ENCODE measurements at places on chromosomes 2 and 18.
A peak's percentile ranks its signal among the peaks of the same experiment; 100 is the strongest.

GRCh38 chr2:149732001-149732685 lies 144.6 kb upstream of the MMADHC start:
- peaks cover 39% of the 10 kb centered on the region for H3K4me1 ChIP-seq
- H3K36me3 ChIP-seq: no peaks in the 10 kb centered on the region
- no peak for DNase-seq
- H3K27me3 ChIP-seq: no peaks in the 10 kb centered on the region

DNA sequence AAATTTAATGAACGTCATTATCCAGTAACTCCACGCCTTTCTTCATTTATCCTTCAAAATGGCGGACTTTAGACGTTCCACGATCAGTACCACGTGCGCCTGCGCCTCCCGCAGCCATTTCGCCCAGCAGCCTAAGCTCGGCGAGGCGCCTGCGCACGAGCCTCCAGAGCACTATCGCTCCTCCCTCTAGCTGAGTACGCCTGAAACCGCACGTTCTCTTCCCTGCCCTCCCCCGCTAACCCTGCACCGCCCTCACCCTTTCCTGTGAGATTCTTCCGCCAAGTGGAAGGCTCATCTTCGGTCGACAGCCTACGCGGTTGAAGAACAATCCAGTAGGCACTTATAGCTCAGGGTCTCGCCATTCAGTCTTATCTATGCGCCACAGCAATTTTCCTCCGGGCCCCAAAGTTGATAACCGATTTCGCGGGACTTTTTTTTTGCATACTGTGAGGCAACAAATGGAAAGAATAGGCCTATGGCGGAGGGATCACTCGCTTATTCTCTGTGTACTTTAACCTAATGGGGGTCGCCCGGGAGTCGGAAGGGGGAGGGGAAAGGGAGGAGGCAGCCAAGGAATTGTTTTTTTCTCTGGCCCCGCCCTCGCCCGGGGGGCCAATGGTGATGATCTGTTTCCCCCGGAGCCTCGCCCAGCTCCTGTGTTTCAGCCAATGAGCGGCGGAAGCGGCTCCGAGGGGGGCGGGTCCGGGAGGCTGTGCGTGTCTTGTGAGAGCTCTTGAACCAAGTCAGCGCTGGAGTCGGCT lies at the start of gene KDM3A:
KDM3A (plus strand) TSS at position 741 of the 761 bp plus-strand sequence. CDS start 677 bp downstream, outside the sequence.
- no peaks in the 10 kb centered on the region for H3K27me3 ChIP-seq
- H3K4me1 ChIP-seq: peaks cover 8% of the 10 kb centered on the region
- no peaks in the 10 kb centered on the region for H3K36me3 ChIP-seq

DNA sequence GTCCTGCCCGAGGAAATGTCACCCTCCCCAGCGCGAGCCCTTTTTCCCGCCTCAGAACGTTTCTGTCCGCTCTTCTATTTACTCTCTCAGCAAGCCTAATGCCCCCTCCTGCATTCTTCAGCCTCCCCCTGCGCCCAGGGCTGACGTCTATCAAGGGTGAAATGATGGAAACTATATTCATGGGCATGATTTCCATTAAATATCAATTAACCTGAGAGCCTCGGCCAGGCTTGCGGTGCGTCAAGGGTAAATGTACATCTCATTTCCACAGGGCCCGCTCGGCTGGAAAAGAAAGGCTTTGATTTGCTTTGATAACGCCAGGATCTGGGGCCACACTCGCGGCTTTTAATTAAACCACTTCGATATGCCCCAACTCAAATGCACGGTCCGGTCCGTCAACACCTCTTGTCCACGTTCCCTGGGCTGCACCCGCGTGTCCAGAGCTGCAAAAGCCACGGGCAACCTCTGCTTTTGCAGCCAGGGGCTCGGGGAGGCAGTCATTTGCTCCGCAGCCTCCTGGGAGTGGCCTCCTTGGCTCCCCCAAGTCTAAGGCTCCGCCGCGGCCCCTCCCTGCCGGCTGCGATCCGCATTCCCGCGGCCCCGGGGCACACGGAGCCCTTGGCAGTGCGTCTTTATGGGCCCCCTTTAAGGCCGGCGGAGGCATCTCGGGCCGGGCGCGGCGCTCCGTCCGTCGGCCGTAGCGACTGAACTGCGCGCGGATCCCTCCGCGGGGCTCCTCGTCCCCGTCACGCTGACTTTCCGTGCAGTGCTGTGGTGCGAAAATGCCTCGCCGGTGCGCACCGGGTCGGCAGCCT lies at the start of gene HOXD8:
HOXD8 (plus strand) TSS at position 724 of the 815 bp plus-strand sequence. CDS start 662 bp downstream, outside the sequence.
- H3K4me1 ChIP-seq: peaks cover 36% of the 10 kb centered on the region
- DNase-seq: peak; percentile 81
- peak within 1 kb of the TSS; percentile 88 for H3K4me3 ChIP-seq
- no peaks in the 10 kb centered on the region for H3K27me3 ChIP-seq

- peaks cover 30% of the 10 kb centered on the region for H3K36me3 ChIP-seq
- no peak for DNase-seq
- H3K27ac ChIP-seq: no peak overlapping the region
- no peak overlapping the region for H3K4me3 ChIP-seq
- H3K27me3 ChIP-seq: no peaks in the 10 kb centered on the region
Measured at GRCh38 chr2:101858910-101859309, 132.8 kb upstream of the IL1R2 start.

- no peak overlapping the region for H3K4me3 ChIP-seq
- H3K27ac ChIP-seq: peak overlapping the region; percentile 21
- H3K27me3 ChIP-seq: no peaks in the 10 kb centered on the region
Measured at GRCh38 chr2:237128026-237128703, 42.5 kb downstream of the COPS8 start.

DNA sequence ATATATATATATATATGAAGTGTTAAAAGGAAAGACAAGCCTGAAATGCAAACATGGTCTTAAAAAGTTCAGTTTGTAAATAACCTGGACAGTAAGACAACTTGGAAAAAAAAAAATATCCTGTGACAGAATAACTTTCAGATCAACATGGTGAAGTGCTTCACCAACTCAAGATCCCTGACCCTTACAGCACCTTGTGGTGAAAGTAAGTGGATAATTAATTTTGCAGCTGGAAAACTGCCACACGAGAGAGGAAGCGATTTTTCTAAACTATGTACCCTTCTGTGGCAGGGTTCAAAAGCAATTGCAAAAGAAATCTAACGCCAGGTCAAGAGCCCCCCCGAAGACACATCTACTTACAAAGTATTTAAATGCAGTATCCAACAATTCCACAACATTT lies 95.8 kb downstream of the PAX3 start:
- H3K4me3 ChIP-seq: no peak overlapping the region
- no peak for DNase-seq
- H3K27ac ChIP-seq: no peak overlapping the region

GRCh38 chr2:46334389-46335271 lies 37.4 kb downstream of the EPAS1 start:
- no peak overlapping the region for H3K4me3 ChIP-seq
- H3K27ac ChIP-seq: peak overlapping the region; percentile 87
- peak; percentile 75 for DNase-seq
- peaks cover 42% of the 10 kb centered on the region for H3K4me1 ChIP-seq

- H3K27ac ChIP-seq: no peak overlapping the region
- no peak overlapping the region for H3K4me3 ChIP-seq
- H3K4me1 ChIP-seq: no peaks in the 10 kb centered on the region
- no peak for DNase-seq
- no peaks in the 10 kb centered on the region for H3K27me3 ChIP-seq
Measured at GRCh38 chr2:241445426-241445825, 63.0 kb downstream of the STK25 start.

- H3K36me3 ChIP-seq: no peaks in the 10 kb centered on the region
- H3K27ac ChIP-seq: no peak overlapping the region
- DNase-seq: no peak
- H3K4me1 ChIP-seq: no peaks in the 10 kb centered on the region
- no peak overlapping the region for H3K4me3 ChIP-seq
Measured at GRCh38 chr2:242030858-242031257, 161.3 kb downstream of the RTP5 start.

GRCh38 chr2:210919128-210919527 lies 362.7 kb downstream of the CPS1 start:
- DNase-seq: no peak
- no peaks in the 10 kb centered on the region for H3K36me3 ChIP-seq
- H3K4me3 ChIP-seq: no peak overlapping the region
- no peaks in the 10 kb centered on the region for H3K27me3 ChIP-seq
- no peaks in the 10 kb centered on the region for H3K4me1 ChIP-seq

DNA sequence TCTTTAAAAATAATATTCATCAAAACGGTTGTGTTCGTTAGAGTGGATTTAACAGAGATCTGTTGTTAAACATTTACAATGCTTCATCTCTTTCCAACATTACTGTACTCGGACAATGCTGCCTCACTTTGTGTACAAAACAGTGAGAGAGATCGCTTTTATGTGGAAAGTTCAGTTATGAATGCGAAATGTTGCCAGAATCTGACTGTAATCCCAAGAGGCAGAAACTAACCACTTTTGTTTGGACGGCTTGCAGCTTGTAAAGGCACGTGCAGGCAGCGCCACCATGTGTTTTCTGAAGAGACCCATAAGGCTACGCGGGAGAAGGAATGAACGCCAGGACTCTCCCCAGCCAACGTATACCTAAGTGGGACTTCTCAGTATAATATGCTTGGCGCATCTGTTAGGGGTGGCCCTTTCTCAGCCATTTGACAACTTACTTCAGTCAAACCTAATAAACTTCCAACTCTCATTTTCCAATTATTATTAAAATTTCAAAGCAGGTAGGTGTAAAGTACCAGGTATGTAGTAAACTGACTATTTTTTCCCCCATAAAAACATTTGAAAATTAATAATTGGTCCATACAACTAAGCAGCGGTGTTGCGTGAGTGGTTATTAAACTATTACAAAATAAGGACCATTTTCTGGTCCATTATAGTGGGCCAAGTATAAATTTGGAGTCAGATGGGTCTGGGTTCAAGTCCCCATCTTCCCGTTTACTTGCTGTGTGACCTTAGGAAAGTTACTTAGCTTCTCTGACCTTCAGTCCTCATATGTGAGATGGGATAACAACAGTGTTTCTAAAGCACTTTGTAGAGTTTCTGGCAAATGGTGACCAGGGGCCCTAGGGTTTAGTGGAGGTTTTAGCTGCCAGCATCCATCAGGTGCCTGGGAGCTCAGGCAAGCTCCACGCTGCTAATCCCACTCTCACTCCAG lies 5.6 kb upstream of the NAPG start:
- H3K36me3 ChIP-seq: no peaks in the 10 kb centered on the region
- peak; percentile 86 for DNase-seq
- H3K4me3 ChIP-seq: no peak overlapping the region

DNA sequence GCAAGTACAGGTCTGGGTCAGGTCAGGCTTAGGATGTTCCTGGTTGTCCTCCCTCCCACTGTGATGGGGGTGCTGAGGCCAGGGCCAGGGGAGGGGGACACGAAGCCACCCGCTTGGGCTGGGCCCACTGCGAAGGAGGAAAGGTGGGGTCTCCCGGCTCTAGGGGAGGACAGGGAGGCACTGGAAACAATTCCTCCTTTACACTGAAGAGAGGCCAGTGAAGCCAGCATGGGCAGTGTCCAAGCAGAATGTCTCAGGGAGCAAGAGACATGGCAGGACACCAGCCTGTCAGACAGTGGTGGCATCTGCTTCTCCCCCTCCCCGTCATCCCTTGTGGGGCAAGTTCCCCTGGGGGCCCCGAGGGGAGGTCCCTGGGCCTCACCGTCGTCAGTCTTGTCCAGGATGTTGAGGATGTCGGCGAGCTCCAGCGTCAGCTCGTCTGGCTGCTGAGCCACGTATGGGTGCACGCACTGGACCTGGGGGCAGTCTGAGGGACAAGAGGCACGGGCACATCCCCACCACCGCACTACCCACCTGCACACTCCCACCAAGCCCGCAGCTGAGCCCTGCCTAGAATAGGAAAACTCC lies 10.8 kb downstream of the SNORC start:
- H3K27ac ChIP-seq: no peak overlapping the region
- no peak overlapping the region for H3K4me3 ChIP-seq
- no peak for DNase-seq
- H3K36me3 ChIP-seq: no peaks in the 10 kb centered on the region
- H3K27me3 ChIP-seq: no peaks in the 10 kb centered on the region

DNA sequence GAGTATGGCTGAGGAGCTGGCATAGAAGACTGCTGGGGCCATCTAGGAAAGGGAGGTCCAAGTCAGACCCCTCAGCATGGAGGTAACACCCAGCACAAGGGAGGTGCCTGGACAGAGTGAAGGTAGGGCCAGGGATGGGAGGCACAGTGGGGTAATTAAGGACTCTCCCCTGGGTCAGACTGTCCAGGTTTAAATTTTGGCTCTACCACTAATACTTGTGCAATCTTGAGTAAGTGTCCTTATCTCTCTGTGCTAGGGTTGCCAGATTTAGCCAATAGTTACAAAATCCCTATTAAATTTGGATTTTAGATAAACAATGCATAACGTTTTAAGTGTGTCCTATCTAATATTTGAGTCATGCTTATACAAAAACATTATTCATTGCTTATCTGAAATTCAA lies 109.5 kb downstream of the LOXHD1 start:
- H3K4me3 ChIP-seq: no peak overlapping the region
- H3K4me1 ChIP-seq: no peaks in the 10 kb centered on the region
- no peak for DNase-seq
- no peaks in the 10 kb centered on the region for H3K36me3 ChIP-seq
- no peaks in the 10 kb centered on the region for H3K27me3 ChIP-seq

GRCh38 chr2:123453046-123453700 lies 571.9 kb upstream of the CNTNAP5 start:
- H3K36me3 ChIP-seq: no peaks in the 10 kb centered on the region
- H3K27ac ChIP-seq: no peak overlapping the region
- H3K27me3 ChIP-seq: no peaks in the 10 kb centered on the region
- H3K4me1 ChIP-seq: no peaks in the 10 kb centered on the region
- DNase-seq: no peak
